ENCODE measurements at places on chromosomes 6 and 20.

DNA sequence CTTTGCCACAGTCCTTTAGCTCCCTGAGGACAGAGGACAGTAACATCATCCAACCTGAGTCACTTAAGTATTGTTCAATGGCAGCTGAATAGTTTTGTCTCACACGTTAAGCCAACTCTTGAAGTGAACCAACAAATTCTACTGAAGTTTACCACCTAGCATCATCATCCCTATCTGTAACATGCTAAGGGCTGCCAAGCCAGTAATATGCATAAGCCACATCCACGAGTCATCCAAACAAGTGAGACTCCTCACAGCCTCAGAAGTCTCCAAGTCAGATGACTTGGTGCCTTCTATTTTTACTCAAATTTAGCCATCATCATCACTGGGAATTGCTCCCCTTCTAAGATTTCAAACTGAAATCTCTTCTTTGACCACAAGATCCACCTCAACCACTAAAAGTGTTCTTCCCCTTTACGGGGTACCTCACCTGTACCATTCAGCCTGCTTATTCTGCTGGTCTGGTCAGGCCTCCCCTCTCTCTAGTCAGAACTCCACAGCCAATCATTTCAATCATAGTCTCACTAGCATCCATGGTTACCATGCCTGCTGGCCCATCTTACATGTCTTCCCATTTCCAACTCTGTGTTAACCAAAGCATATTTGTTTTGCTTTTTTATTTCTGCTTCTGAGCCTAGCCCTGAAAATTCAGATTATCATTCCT, 73.7 kb downstream of the DTNBP1 start:
- DNase-seq = no peak

DNA sequence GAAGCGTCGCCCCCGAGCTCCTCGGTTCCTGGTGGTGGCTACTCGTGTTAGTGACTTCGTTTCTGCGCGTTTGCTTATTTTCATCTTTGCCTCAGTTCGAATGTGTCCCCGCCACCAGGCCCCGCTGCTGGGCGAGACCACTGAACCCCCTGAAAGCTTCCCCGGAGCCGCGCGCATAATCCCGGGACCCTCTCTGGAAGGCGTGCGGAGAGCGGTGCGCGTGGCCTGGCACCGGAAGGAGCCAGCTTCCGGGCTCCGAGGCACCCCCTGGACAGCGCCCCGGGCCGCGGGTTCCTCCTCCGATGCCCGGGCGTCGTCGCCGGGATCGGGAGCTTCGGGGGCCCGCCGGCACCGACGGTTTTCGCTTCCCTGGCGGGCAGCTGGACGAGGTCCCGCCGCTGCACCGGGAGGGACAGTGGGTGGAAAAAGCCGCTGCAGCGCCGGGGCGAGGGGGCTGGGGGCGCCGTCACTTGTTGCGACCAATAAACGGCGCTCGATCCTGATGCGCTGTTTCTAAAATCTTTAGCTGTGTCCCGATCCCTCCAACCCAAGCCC, 643 bp upstream of the SLC35D3 start:
- no peak for DNase-seq

- DNase-seq = no peak
These were observed 20.4 kb upstream of the FOXA2 start for GRCh38 chr20:22604815-22605214.

DNA sequence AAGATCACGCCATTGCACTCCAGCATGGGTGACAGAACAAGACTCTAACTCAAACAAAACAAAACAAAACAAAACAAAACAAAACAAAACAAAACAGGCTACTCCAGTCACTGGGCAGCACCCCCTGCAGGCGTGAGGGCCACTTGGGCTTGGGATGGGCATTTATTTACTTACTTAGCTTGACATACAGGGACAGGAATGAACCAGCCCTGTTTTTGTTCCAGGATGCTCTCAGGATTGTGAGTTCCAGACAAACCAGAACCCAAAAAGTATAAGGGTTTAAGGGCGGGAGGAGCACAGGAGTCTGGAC, 4.0 kb upstream of the PTPN1 start:
- no peak for DNase-seq

GRCh38 chr20:21202259-21202658, 76.4 kb downstream of the KIZ start:
- DNase-seq = no peak

GRCh38 chr6:6704103-6705060, 115.9 kb downstream of the LY86 start:
- DNase-seq = no peak

DNA sequence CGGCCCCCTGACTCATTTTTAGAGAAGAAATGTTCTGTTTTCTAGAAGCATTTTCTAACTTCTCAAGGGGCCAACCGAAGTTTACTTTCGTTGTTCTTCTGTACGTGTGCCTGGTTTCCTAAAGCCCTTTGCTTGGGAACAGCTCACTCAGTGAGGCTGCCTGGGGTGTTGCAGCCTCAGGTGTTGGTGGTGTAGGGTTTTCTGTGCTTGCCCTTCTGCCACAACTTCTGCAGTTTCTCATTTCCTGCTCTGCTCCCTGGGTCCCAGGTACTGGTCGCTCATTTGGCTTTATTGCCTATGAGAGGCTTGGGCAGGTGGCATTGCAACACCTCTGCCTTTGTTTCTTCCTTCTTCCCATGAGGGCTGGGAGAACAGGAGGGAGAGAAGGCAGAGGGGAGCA, 278.3 kb downstream of the SOX4 start:
- no peak for DNase-seq
